ENCODE measurements at places on chromosomes 16 and 17.

DNA sequence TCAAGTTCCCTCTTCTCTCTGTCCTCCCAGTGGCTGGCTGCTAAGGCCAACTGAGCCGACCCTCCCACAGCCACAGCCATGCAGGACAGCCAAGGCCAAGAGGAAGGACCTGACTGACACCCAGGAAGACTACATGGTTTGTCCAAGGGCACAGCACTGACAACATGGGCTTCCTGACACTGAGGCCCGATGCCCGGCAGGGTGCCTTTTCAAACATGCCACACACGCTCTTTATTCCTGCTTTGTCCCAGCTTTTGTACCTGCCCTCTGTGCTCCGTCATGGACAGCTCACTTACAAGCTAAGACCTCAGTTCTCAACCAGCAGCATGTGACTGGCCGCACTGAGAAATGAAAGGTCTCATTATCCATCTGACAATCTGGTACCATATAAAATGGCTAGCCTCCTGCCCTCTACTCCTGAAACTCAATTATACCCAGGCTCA, 45.8 kb downstream of the TEX2 start:
- DNase-seq, result no peak

- no peak for DNase-seq
These were observed 46.5 kb downstream of the CDK5R1 start for GRCh38 chr17:32533296-32533695.

GRCh38 chr16:56932721-56933619, 1.0 kb downstream of the HERPUD1 start:
- no peak for DNase-seq

DNA sequence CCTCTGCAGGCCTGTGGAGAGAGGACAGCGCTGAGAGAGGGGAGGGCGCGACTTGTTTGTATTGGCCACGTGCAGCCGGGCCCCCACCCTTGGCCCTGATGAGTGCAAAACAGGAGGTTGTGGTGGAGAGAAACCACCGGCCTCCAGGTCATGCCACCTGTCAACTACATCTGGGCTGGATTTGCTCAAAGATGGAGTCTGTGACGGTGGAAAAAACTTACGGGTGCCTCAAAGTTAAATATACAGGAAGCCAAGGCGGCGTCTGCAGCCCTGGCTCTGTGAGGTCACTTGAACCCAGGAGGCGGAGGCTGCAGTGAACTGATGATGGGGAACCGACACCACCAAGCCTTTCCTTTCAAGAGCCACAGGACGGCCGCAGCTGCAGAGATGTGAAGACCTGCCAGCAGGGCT, 15.7 kb downstream of the C16orf74 start:
- DNase-seq, result peak; percentile 15

DNA sequence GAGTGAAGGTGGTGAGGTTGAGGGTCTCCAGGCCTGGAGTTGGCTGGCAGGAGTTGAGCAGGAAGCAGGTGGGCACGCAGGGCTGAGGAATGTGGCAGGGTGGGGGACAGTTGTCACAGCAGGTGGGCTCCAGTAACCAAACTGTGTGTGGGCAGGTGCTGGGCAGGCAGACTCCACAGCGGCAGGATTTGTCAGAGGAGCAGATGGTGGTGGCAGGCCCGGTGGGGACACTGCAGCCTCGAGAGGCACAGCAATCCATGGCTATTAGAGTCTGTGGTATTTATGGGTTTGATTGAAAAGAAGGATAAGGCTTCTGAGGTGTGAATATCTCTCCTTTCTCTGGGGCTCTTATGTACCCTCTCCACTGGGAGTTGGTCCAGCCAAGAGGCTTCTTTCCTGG, at the start of gene KRTAP3-3:
Gene KRTAP3-3, minus strand, starts transcription at position 326 of the 400 bp plus-strand sequence. Its CDS starts 67 bp downstream, at position 259.
- no peak for DNase-seq

DNA sequence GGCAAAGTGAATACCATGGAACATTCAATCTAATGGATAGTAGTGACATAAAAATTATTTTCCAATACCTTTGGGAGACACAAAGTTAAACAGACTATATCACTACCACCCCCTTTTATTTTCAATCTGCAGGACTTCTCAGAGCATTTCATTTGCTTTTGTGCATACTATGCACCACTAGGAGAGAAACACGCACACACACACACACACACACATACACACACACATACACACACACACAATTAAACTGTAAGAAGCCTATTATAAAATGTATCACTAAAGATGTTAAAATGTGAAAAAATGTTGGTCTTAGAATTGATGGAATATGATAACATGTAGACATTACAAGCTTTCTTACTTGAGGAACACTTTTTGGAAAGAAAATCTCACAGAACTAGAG, 331.4 kb downstream of the CA10 start:
- no peak for DNase-seq

- no peak for DNase-seq
These were observed 1.9 kb upstream of the MMP28 start for GRCh38 chr17:35797370-35797769.

GRCh38 chr17:60248618-60249289, 99.0 kb downstream of the CA4 start:
- DNase-seq, result no peak

DNA sequence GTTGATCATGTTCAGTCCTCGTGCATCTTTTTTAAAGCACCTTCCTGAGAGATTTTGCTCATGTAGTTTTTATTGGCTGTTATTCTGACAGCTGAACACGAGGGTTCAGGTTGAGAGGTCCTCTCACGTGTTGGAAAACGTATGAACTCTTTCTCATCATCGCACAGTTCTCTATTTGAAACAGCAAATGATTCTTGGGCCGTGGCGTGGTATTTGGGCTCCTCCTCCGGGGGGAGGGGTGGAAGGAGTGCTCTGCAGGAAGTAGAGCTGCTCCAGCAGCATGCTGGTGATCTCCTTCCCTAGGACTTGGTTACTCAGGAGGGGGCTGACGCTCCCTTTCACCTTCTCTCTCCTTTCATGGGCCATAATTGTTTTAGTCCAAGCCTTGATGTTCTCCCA, 70.4 kb downstream of the KSR1 start:
- no peak for DNase-seq

DNA sequence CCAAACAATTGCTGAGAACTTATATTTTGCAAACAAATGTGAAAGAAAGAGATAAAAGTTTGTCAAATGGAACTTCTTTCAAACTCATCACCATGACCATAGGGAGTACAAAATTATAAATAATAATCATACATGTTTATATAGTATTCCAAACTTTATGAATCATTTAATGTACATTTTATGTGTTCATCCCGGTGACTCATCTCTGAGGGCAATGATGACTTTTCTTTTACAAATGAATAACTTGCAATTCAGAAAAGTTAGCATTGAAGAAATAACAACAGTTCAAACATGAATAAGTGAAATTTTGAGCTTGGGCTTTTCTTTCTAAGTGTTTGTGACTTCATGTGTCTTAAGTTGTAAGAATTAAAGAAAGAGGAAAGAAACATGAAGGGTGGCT, 66.3 kb upstream of the CDH8 start:
- DNase-seq, result no peak

- DNase-seq, result no peak
These were observed 7.1 kb downstream of the TMEM114 start for GRCh38 chr16:8583199-8583598.

- no peak for DNase-seq
These were observed 418.3 kb upstream of the SALL1 start for GRCh38 chr16:51569203-51569931.

- no peak for DNase-seq
These were observed 18.5 kb upstream of the SLC35G3 start for GRCh38 chr17:35212668-35213067.

DNA sequence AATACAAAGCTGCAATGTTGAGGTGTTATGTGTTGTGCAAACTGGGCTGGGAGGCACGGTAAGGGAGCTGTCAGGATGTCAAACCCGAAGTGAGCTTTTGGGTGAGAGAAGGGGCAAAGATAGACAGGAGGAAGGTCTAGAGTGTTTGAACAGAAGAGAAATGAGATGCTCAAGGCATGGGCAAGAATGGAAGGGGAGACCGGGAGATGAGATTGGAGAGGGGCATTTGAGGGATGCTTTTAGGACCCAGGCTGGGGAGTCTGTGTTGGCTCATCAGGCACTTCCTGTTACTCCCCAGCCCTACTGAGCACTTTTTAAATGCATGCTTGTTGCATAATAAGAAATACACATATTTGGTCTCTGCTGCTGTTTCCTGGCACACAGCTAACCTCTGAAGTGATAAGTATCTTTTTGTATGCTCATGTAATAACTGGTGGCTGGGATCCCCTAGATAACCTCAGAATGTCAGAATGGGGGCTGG, 13.7 kb downstream of the UNC45B start:
- no peak for DNase-seq

GRCh38 chr16:17304491-17305119, 166.2 kb downstream of the XYLT1 start:
- DNase-seq, result no peak

DNA sequence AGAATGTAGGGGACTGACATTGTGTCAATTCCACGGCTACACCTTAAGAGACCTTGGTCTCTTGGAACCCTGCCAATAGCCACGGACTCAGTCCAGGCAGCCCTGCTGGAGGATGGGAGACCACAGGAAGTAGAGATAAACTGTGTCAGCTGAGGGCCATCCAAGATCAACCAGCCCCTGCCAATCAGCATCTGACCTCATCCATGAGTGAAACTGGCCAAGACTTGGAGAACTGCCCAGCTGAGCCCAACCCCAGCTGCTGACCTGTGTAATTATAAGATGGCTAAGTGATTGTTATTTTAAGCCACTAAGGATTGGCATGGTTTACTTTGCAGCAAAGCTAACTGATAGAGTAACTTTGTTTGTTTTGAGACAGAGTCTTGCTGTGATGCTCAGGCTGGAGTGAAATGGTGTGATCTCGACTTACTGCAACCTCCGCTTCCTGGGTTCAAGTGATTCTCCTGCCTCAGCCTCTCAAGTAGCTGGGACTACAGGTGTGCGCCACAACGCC, 13.3 kb upstream of the YWHAE start:
- no peak for DNase-seq

- no peak for DNase-seq
These were observed 963 bp downstream of the MT1H start for GRCh38 chr16:56670620-56670934.

DNA sequence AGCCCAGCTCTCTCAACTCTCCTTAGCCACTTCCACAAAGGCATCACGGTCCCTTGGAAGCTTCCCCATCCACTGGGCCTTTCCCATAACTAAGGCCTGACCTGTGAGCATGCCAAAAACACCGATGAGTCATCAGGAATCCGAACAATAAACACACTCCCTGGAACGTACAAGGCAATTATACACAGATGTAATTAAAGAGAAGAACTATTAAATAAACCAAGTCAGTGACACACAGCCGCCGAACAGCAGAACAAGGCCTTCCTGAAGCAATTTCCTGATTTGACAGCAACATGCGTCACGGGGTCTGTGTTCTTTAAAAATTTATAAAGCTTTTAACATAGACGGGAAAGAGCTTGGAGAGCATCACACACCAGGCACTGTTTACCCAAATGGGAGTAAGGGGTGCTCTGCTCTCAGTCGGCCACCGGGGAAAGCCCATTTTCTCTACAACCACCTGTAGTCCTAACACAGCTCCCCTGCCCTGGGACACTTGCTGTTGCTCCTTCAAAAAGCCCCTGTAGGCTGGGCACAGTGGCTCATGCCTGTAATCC, 29.4 kb downstream of the COG7 start:
- no peak for DNase-seq

DNA sequence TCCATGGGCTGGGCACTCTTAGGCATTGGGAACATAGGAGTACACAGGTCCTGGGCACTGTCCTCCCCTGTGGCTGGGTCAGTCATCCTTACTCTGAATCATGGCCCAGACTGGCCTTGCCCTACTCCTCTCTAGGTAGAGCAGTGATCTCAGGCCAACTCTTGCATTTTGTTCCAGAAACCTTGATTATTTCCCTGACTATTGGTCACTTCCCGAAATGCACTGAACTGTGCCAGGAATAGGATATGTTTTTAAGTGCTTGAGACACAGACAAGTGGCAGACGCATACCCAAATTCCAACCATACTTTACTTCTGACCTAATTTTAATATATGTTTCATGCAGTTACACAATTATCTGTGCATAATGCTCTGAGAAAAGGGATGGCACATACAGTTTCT, 10.3 kb downstream of the KRABD2 start:
- no peak for DNase-seq

GRCh38 chr17:76385892-76386786, 1.7 kb downstream of the SPHK1 start:
- peak; percentile 76 for DNase-seq

DNA sequence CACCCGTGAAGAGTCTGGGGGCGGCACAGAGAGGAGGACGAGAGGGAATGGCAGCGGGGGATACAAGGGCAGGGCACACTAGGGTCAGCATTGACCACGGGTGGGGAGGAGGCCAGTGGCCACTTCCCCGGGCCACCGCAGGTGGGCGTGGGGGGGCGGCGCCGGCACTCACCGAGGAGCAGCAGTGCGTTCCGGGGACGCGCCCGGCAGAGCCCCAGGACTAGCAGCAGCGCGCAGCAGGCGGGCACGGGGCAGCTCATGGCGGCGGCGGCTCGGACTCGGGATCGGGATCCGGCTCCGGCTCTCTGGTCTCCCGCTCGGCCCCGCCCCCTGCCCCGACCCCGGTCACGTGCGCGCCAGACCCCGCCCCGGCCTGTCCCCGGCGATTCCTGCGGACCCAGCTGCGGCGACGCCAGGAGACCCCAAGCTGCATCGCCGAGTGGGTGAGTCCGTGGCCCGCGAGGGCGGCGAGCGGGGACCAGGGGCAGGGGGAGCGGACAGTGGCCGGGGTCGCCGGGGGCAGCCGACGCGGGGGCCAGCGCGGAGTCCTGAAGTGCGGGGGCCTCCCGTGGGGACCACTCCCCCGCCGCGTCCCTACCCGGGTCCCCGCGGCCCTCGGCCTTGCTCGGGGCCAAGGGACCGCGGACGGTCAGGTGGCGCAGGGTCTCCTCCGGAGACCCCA, at the start of the genes SGSH and SLC26A11:
Gene SGSH, minus strand, starts transcription at position 280 of the 682 bp plus-strand sequence. Its CDS starts 20 bp downstream, at position 260.
Gene SLC26A11, plus strand, starts transcription at position 374 of the 682 bp plus-strand sequence. CDS start 1,134 bp downstream, outside the sequence.
- DNase-seq, result peak; percentile 52

DNA sequence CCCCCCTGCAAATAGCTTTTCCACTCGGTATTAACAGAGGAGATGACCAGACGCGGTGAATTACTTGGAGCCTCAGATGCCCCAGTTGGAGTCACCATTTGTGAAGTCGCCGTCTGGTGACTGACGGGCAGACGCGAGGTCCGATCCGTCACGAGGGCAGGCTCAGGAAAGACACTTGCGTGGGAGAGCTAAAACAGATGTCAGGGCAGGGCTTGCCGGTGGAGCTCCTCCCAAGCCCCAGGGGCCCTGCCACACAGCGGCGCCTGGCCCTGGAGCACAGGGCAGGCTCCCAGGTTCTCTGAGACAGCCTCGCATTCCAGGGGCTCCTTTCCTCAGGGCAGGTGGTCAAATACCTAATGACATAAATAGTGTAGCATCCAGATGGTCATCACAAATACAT, 348.3 kb downstream of the C16orf95 start:
- DNase-seq, result no peak

DNA sequence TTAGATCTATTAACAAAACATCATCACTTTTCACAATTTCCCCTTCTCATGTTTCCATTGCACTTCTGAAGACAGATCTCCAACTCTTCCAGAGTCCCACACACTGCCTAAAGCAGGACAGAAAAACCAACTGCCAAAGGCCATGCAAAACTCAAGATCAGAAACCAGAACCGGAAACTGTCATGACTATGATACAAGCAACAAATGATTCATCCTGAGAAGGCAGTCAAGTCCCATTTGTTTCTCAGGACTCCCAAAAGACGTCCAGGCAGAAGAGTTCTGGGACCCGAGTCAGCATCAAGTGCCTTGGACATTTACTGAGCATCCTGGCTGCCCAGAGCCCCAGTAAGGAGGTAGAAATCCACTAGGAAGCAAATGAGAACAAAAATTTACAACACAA, 38.8 kb downstream of the ERN1 start:
- DNase-seq, result no peak

- DNase-seq, result no peak
These were observed 14.2 kb upstream of the MSI2 start for GRCh38 chr17:57242148-57242547.

Measured in stimulated activated CD4-positive, alpha-beta T cell treated with anti-CD3 and anti-CD28 coated beads, Interleukin-15, amount 100 ng/mL, for 1 hour (primary cell).